ENCODE measurements at places on chromosomes 12 and 14. TPM values are rescaled to one million over a fixed set of nuclear protein-coding genes. Genes with fewer than 3 reads are reported as not detected.

The ASIC1 gene
- total RNA-seq, result 3.5 TPM

The SLC17A8 gene
- not detected for total RNA-seq

The CD27 gene
- not detected for total RNA-seq

The ADCY4 gene
- 3.3 TPM for total RNA-seq

The LHX5 gene
- not detected for total RNA-seq

The SERPINA12 gene
- total RNA-seq, result not detected

The ITFG2 gene
- 15.1 TPM for total RNA-seq

The EFS gene
- 15.0 TPM for total RNA-seq

The RTRAF gene
- 173 TPM for total RNA-seq
